Thyroid gland (tissue), 4 donors: ENCODE measurements at places on chromosomes 11 and 22. TPM values are rescaled to one million over a fixed set of nuclear protein-coding genes. Genes with fewer than 3 reads are reported as not detected.

DNA sequence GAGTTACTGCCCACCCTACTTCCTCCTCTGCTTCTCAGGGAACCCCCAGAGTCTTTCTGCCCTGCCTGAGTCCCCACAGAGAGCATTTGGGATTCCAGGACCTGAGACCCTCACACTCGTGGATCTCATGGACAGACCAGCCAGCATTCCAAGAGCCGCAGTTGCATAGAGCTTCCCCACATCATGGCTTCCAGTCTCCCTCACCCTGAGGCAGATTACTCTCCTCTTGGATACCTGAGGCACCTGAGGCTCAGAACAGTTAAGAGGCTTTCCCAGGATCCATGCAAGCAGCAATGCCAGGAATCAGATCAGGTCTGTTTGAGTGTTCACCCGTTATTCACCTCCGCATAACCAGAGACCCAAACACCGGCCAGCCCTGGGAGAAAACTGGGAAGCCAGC is 102.2 kb downstream of the TRIM29 start:
- DNase-seq, result no peak

DNA sequence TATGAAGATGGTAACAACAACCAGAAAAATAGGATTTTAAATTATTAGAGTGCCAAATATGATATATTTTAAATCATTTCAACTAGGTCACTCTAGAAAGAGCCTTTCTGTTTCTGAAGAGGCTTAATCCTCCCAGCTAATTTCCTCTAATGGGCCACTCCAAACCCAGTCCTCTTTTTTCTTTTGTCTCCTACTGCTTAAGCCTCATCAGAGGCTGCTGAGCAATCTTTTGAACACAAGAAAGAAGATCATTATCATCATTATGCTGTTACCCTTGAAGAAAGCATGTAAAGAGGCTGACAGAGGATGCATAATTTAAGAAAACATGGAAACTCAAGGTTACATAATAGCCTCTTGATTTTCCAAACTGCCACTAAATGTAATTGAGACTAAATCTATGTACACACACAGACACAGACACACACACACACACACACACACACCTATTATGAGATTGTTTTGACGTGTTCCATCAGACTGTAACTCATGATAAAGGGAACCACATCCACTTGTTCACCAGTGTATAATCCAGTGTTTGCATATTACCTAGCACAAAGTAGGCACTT is 519.6 kb downstream of the METTL15 start:
- no peak for DNase-seq

DNA sequence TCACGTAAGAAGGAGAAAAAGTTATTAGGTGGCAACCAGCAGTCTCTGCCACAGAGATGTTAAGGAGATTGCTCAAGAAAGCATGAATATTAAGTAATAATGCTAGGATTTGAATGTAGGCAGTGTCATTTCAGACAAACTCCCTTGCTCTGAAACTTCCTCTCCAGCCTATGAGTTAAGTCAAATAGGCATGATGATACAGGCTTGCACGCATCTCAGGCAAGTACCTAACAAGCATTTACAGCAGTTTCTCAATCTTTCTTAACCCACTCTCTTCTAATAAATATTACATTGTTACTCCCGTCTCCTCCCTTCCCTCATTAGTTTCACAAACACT is 72.7 kb downstream of the RAB38 start:
- DNase-seq, result no peak

- DNase-seq, result no peak
These were observed 616.6 kb downstream of the LRRC4C start for GRCh38 chr11:40842750-40843339.

DNA sequence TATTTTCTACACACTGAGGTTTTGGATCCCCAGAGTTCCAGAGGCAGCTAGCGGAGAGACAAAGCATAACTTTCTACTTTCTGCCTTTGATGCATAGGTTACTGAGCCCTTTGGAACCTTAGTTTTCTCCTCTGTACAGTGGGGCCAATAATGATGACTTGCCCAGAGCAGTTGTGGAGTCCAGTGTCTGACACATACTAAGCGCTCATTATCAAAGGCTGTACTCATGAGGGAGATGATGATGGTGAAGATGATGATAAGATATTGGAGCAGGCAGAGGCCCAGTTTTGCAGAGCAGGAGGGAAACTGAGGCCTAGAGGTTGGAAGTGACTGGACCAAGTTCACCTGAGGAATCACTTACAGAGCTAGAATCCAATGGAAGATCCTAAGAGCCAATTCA is 458.0 kb downstream of the MIAT start:
- DNase-seq, result no peak

- peak; percentile 83 for DNase-seq
These were observed 17.8 kb upstream of the WNT7B start for GRCh38 chr22:45994491-45995404.

The KRTAP5-8 gene
- not detected for total RNA-seq
